ENCODE measurements at places on chromosomes 13 and 19.

DNA sequence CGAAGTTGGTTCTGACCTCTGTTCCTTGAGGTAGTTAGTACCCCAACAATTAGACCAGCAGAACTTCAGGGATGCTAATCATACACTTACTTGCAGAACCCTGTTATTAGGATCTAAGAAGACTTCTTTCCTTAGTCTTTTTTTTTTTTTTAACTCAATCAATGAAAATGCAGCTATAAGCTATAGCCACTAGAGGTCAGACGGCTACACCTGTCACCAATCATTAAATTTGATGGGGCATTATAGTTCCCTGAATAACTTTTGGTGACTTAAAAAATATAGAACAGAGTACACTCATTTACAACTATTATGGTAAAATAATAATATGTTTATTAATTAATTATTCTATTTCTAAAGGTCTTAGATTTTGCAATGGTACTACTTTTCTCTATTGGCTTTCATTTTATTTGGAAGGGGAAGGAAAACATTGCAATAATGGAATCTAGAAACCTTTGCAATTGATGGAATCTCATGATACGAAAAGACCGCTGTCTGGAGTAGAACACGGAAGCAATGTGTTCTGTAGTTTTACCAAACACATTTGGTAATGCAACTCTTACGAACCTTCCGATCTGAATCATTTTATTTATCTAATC lies 483.2 kb downstream of the DIAPH3 start:
- peak; percentile 22 for DNase-seq

DNA sequence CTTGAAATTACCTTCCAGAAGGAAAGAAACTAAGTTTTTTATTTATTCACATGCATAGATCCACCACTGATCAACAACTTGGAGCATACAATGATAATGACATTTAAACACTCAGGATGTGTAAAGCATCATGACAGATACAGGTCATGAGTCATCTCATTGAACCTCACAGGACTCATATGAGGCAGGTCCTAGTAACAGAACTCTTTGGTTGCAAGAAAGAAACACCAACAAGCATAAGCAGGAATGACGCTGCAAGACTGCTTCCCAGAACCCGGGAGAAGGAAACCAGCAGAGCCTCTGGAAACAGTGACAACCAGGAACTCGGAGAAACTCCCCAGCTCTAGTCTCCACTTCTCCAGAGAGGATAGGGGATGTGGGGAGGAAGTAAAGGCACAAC lies 60.8 kb upstream of the IPO5 start:
- no peak for DNase-seq

DNA sequence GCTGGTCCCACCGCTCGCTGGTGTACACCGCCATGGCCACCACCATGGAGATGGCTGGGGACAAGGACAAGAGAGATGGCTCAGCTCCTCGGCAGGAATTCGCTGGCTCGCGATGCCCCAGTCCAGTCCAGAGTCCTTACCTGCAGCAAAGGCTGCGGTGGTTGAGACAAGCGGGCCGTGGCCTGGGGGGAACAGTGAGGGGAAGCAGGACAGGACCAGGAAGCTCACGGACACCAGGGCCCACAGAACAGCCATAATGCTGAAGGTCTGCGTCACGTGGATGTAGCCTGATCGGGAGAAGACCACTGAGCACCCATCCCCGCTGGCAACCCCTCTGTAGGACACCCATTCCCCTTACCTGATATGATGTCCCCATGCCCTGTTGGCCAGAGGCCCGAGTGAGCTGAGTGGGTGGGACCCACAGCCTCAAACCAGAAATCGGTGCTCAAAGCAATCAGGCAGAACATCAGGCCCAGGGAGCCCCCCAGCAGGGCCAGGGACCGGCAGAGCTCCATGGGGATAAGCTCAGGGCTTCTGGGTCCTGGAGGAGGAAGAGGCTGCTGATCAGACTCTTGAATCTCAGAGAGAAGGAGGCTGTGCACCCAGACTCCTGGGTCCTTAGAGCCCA lies 319 bp downstream of the NKG7 start:
- no peak for DNase-seq

GRCh38 chr13:100301418-100301817 lies 212.5 kb downstream of the PCCA start:
- DNase-seq: no peak

DNA sequence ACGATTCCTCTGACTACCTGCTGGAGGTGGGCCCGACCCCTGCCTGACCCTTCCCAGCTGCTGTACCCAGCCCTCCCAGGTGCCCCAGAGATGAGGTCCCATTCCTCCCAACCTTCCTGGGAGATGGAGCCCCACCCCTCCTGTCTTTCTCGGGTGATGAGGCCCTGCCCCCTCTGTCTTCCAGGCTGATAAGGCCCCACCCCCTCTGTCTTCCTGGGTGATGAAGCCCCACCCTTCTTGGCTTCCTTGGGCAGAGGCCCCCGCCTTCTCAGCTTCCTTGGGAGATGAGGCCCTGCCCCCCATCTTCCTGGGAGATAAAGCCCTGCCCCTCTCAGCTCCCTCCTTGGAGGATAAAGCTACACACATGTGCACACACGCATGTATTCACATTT lies 47.9 kb downstream of the CERS4 start:
- no peak for DNase-seq

- DNase-seq: no peak
Measured at GRCh38 chr13:49925881-49926418, 10.2 kb downstream of the SPRYD7 start.

Measured in CD4-positive, alpha-beta T cell treated with Interleukin-4 for 4 hours (primary cell).